Fibroblast of the aortic adventitia (primary cell): ENCODE measurements at places on chromosomes 2 and 18. TPM values are rescaled to one million over a fixed set of nuclear protein-coding genes. Genes with fewer than 3 reads are reported as not detected.

DNA sequence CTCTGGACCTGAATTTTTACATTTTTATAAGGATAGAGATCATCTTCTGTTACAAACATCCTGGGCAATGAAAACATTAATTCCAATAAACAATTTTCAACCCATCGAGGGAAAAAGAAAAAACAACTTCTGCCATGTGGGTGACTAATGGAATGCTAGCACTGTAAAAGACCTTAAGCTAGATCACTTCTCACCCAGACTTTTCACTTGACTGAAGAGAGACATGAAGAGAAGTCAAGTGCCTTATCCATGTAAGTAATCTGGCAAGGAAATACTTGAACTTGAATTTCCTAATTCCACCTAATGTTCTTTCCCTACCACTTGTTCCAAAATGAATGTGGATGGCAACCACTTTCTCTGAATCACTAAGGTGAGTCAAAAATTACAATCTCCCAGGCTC is 98.3 kb upstream of the ACVR1C start:
- no peak for DNase-seq

- peak; percentile 59 for DNase-seq
Observed at GRCh38 chr2:67215214-67216055, 181.7 kb upstream of the ETAA1 start.

DNA sequence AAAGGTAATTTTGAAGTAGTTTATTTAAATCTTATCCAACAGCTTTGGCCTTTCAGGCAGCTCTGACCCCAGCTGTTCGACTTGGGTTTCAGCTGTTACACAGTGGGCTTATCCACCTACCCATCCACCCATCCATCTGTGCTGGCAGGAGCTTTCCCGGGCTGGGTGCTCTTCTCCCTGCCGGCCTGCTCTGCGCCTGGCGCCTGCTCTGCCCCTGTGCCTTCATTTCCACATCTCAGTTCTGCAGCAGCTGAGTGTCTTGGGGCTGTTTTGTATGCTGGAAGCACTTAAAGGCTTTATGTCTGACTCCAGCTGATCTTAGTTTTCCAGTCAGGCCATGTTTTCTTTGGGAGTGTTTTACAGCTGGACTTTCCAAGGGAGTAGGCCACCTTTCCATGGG is 24.2 kb downstream of the LDLRAD4 start:
- DNase-seq, result no peak

DNA sequence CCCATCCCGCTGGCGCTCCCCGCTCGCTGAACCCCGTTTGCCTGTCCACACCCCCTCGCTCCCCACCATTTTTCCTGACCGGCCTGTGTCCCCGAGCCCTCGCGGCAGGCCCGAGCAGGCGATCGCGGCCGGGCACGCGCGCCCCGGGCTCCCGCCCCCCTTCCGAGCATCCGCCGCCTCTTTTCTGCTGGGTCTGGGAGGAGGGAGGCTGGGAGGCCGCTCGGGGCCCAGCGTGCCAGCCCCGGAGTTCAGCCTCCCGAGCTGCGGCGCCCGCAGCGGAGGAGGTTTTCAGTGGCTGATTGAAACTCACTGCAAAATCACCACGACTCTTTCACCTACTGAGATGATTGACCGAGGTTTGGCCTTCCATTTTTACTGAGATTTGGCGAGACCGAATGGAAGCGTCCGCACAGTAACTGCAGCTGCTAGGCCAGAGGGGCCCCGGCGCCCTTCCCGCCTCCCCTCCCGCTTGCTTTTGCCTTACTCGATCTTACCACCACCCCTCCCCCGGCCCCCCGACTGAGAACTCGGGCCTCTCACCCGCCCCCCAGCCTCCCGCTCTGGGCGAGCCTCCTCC is 4.8 kb downstream of the SOX11 start:
- DNase-seq, result no peak

DNA sequence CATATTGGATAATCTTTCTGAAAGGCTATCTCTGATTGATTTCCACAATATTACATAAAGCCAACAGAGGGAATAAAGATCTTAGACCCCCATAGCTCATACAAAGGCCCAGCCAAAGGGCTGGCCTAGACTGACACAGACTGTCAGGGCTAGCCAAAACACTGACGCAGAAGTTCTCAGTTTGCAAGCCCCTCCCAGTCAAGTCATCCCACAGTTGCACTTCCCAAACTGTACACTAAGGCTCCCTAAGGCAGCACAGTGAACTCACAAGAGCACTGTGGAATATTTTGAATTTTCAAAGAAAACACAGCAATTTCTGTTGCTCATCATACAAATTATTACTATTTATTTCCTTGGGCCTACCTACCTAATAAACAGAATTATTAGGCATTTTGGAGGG is 244.9 kb downstream of the SP3 start:
- peak; percentile 69 for DNase-seq

GRCh38 chr18:58097907-58098166 is 53.8 kb downstream of the NEDD4L start:
- DNase-seq, result no peak

DNA sequence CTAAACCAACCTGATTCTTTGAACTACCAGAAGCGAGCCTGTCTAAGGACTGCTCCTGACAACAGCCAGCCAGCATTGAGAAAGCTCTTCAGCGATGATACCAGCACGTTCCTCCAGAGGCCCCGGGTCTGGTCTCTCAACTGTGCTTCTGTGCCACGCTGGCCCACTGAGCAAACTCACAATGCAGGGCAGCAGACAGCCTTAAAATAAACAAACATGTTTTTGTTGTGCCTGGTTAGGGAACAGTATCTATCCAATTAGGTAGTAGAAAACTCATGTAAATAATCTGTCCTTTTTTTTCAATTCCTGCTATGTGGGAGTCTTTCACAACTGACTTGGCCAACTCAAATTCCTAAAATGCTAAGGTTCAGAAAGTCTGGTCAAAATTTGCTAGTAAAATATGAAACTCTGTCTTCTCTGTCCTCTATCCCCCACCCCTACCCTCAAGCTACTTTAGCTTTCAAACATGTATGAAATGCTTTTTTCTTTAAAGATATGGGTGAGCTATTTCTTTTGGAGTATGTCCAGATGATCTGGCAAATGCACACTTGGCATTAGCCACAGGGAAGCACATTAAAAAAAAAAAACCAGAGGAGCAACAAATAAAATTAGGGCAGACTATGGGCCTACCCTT is 21.4 kb upstream of the EML4 start:
- peak; percentile 86 for DNase-seq

GRCh38 chr18:63850020-63850419 is 37.5 kb upstream of the SERPINB2 start:
- peak; percentile 30 for DNase-seq

- DNase-seq, result no peak
Observed at GRCh38 chr18:21933931-21934765, 193.6 kb downstream of the MIB1 start.

DNA sequence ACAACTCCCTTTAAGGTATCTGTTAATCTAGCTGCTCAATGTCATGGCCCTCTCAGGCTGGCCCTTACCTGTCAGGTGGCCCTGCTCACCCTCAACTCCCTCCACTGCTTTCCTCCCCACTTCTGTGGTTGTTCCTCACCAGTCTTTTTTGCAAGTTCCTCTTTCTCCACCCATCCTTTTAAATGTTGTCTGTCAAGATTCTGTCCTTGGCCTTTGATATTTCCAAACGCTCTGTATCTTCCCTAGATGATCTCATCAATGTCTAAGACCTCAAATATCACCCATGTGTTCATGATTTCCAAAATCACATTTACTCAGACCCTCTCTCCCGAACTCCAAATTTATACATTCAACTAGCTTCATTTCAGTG is 3.5 kb downstream of the PTPN2 start:
- DNase-seq, result no peak

- peak; percentile 23 for DNase-seq
Observed at GRCh38 chr2:202036601-202037037, 3.0 kb downstream of the FZD7 start.

DNA sequence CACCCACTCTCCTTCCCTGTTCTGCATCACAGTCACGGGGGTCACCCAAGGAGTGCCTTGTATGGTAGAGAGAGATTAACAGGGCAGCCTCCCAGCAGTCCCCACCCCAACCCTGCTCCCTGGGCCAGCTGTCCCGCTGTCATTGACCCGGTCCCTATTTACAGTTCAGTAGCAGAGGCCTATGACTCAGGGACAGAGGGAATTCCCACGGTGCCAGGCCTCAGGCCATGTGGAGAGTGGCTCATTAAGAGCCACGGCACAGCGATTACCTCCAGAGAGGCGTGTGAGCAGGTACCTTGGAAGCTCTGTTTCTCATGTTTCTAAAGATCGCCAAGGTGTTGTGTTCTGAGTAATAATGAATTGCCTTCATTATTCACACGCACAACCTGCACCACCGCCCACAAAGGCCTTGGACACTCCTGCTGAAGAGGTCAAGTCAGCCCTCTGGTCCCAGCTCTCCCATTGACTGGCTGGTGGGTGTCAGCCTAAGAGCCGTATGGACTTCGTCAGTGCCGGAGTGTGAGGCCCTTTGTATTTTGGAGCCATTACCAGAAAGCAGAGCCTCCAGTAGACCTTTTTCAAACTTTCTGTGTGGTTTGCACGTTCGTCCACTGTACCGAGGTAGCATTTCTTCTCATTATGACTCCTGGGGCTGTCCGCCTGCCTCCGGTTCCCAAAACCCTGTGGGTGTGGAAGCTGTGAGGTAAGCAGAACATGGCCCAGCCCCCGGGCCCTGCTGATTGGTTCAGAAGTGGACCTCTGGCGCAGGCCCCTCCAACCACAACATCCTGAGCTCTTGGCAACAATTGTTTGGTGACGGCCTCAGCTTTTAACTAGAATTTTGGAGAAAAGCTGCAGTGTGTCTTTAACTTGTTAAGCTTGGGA is 47.0 kb downstream of the SERTAD2 start:
- DNase-seq, result peak; percentile 89

- DNase-seq, result peak; percentile 71
Observed at GRCh38 chr2:72576861-72577260, 249.0 kb downstream of the EXOC6B start.

GRCh38 chr18:79866889-79867574 is 69.3 kb downstream of the KCNG2 start:
- no peak for DNase-seq

The SLC4A3 gene
- 2.5 and 14.7 TPM in 2 replicates for total RNA-seq

The DUSP2 gene
- total RNA-seq, result 0.36 and 1.4 TPM in 2 replicates

The ASXL3 gene
- 0.54 TPM in 1 of 2 replicates, not detected in the other for total RNA-seq

The GPR17 gene
- not detected in 2 replicates for total RNA-seq
